Bronchial epithelial cell (primary cell): ENCODE measurements at places on chromosomes 16 and 17. TPM values are rescaled to one million over a fixed set of nuclear protein-coding genes. Genes with fewer than 3 reads are reported as not detected.

TBC1D3K gene
- total RNA-seq: not detected in 2 replicates

ARHGAP44 gene
- total RNA-seq: 0.79 and 1.7 TPM in 2 replicates

RAB26 gene
- total RNA-seq: 0.26 and 0.90 TPM in 2 replicates

AURKB gene
- total RNA-seq: 0.64 and 1.6 TPM in 2 replicates

PLCG2 gene
- 1.8 and 1.9 TPM in 2 replicates for total RNA-seq

NATD1 gene
- total RNA-seq: 0.53 and 0.77 TPM in 2 replicates

HOXB9 gene
- total RNA-seq: not detected in 2 replicates

- no peak for DNase-seq
Observed at GRCh38 chr16:20253825-20254224, 73.5 kb downstream of the GP2 start.

GRCh38 chr17:77457572-77458201 lies 316.9 kb downstream of the SEC14L1 start:
- DNase-seq: no peak

- no peak for DNase-seq
Observed at GRCh38 chr16:57775661-57776469, 26.4 kb downstream of the KIFC3 start.

- DNase-seq: peak; percentile 100
Observed at GRCh38 chr16:30741461-30741914, 6.7 kb upstream of the PHKG2 start.

DNA sequence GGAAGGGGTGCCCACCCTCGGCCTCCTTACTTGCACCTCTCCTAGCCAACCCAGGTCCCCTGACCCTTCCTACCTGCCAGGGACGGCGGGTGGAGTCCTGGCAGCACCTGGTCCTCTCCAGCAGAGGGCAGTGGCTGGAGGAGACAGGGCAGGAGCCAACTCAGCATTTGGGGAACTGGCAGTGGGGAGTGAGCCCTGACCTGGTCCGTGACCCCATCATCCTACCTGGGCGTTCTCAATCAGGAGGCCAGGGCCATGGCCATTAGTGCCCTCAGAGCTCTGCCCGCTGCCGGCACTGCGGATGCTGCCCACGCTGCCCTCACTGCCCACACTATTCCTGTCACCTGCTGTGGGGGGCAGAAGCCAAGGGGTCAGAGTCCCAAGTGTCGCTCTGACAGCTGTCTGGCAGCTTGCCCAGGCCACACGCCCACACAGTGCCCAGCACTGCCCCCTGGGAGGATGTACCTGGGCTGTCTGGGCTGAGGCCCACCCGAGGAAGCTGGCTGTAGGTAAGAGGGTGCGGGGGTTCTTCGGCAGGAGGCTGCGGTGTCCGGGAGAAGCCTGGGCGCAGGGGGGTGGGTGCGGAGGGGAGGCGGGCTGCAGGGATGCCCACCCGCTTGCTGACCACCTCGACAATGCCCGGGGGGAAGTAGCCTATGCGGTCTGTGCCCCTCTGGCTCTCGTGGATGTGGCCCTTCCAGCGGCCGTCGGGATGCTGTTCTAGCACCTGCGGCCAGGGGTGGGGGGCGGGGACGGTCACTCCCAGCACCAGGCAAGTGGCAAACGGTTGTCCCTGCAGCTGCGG lies 10.8 kb downstream of the CASKIN2 start:
- peak; percentile 20 for DNase-seq

- no peak for DNase-seq
Observed at GRCh38 chr16:80573700-80574120, 32.9 kb downstream of the DYNLRB2 start.

DNA sequence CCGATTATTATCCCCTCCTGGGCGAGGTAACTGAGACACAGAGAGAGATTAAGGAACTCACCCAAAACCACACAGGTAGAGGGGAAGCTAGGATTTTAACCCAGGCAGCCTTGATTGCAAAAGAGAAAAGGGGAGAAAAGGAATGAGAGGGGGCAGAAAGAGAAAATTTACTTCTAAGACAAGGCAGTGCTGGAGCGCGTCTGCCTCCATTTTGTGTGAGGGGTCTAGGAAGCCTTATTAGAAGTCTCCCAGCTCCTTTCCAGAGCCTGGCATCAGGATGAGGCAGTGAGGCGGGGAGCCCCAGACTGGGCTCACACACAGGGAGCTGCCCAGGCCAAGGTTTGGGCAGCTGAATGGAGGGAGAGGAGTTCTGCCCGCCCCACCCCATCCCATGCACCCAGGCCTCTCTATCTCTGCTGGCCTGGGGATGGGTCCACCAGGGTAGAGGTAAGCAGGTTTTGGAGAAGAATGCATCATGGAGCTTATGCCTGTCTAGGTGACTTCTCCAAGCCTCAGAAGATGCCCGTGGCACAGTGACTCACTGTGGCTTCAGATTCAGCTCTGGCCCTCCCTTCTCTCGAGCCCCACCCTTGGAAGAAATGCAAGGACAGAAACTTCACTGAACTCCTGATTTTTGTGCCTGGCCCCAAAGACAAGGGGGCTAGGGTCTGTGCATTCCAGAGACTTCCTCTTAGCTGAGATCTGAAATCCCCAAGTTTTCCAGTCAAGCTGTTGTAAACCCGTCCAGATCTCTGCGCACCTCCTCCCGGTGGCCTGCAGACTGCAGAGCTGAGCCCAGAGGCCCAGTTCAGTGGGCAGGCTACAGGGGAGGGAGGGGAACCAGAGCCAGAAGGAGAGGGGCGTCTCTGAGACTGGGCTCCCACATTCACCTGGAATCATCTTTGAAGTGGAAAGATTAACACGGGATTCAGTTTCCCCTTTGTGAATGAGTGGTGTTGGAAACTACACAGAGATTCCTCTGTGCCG lies 95.1 kb upstream of the CDH5 start:
- DNase-seq: peak; percentile 66

GRCh38 chr16:86029131-86029741 lies 130.3 kb downstream of the IRF8 start:
- no peak for DNase-seq

DNA sequence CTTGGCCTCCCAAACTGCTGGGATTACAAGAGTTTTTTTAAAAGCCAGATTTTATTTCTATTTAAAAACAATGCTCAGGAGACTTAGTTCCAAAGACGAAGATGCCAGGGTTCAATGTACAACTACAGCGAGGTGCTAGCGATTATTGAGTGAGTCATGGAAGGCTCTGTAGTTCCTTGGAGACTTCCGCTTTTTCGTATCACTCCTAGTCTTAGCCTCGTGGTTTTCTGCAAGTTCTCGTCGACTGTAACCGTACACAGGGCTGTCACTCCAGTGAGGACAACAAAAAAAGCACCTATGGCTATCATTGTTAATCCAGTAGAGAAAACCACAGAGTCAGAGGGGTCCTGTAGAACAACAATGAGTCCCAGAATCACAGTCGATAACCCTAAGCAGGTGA lies 22.7 kb upstream of the ZC3H7A start:
- DNase-seq: no peak

GRCh38 chr17:51439395-51440229 lies 179.3 kb downstream of the UTP18 start:
- DNase-seq: peak; percentile 69

- no peak for DNase-seq
Observed at GRCh38 chr16:54400261-54400660, 113.7 kb upstream of the IRX3 start.

GRCh38 chr16:2523801-2524231 lies 3.6 kb downstream of the AMDHD2 start:
- DNase-seq: no peak

DNA sequence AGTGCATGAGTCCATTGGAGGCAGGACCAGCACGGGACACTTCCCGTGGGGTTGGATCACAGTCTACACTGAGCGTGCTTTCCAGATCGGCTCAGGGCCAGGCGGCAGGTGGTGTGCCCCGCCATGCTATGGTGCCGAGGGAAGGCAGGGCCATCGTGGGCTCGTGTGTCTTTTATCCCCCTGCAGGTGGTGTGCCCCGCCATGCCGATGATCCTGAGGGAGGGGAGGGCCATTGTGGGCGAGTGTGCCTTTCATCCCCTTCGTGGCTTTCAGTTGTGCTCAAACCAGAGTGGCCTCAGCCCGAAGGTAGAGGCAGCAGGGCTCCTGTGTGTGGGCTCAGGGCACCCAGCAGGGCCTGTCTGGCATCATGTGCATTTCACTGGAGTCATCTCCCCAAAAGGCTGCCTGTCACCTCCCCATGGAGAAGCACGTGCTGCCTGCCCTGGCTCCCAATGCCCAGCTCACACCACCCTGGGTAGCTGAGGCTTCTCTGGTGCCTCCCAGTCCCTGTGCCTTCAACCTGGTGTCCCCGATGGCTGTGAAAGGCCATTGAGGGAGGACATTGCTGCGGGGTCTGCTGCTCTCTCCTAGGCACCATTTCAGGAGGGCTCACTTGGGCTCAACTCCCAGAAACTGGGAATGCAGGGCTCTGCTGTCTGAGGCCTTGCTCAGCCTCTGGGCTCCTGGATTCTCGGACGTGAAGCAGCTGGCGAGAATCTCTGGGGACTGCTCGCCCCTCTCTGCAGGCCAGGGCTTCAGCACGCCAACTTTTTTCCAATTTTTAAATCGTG lies 207.6 kb downstream of the NPIPB11 start:
- no peak for DNase-seq

DNA sequence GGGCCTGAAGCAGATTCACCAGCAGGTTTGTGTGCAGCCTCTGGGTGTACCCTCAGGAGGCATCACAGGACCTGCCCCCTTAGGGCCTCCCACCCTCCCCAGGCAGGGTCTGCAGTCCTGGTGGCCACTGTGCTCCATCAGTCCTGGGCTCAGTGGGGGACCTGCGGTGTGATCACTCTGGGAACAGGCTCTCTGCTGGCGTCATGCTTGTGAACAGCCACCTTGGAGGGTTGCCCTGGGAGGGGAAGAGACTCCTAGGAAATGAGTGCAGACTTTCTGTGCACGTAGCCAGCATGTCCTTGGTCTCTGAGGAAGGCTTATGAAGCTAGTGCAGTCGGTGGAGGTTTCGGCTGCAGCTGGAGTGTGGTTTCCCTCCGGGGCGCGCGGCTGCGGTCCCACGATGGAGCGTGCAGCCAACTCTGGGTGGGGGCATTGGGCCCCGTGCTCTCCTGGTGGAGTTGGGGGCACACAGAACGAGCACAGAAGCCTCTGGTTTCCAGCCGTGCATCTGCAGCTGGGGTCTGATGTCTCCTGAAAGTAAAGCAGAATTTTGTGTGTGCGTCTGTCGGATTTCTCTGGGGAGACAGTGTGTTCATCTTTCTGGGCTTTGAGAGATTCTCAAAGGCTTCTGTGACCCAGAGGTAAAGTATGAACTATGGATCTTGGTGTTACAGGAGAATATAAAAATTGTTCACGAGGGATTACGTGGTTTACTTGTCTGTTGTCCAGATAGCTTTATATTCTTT lies 68.1 kb upstream of the ZNF750 start:
- DNase-seq: no peak

GRCh38 chr16:23110257-23110899 lies 38.9 kb downstream of the USP31 start:
- peak; percentile 87 for DNase-seq

GRCh38 chr17:19935169-19935568 lies 42.5 kb downstream of the AKAP10 start:
- peak; percentile 30 for DNase-seq

- peak; percentile 91 for DNase-seq
Observed at GRCh38 chr17:32621612-32622312, 135.0 kb downstream of the CDK5R1 start.

DNA sequence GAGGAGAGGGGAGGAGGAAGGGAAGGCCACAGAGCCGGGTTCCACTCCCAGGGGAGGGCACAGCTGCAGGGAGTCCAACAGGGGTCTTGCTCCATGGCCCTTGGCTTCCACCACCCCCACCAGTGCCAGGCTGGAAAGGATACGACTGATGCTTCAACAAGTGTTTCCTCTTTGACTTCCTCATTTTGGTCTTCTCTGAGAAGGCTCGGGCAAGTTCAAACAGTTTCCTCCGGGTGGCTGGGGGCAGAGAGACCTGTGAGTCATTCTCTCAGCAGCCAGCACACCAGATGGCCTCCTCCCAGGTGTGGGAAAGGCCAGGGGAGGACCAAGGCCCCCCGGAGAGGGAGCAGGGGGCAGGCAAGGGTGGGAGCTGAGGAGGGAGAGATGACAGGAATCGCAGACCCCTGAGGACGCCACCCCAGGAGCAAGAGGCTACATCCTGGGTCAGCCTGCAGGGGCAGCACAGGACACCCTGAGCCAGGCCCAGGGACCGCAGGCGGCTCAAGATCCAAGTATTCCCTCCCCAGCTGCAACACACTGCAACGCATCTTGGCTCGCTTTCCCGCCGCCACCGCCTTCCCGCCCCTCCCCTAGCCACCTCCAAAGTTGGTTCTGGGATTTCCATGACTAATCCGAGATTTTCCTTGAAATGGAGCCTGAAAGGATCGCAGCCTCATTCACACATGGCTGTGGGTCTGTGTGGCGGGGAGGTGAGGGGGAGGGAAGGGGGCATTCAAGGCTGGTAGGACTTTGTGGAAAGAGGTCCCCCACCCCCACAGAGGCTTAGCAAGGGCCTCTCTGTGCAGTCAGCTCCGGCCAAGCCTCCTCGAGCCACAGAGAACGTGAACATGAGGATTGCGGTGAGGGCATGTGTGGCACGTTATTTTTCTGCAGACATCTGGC lies 18.4 kb upstream of the MRPS23 start:
- peak; percentile 94 for DNase-seq

DNA sequence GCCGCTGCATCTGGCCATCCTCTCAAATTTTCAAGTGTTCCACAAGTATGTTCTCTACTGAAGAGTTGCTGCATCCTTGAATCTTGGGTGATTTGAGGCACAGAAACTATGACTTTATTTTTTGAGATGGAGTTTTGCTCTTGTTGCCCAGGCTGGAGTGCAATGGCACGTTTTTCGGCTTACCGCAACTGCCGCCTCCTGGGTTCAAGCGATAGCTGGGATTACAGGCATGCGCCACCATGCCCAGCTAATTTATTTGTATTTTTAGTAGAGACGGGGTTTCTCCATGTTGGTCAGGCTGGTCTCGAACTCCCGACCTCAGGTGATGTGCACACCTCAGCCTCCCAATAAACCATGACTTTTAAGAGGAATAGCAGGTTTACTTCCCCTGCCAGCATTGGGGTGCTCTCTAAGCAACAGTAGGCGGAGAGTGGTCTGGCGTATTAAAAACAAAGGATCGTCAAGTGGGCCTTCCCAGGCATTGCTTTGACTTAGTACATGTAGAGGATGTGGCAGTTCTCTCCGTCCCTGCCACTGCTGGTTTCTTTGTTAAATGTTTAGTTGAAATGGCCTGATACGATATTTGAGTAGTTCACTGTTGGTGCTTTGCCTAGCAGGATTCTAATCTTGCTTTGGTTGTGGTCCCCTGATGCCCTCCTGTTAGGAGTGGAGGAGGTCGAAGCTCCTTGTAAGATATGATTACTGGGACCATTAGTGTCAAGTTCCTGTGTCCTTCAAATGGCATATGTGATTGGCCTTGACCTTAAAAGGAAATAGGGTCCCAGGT lies 9.5 kb downstream of the PYCARD start:
- DNase-seq: no peak

GRCh38 chr17:7475764-7476422 lies 3.5 kb downstream of the ZBTB4 start:
- peak; percentile 57 for DNase-seq

GRCh38 chr16:80122115-80122514 lies 418.7 kb upstream of the DYNLRB2 start:
- DNase-seq: no peak

- DNase-seq: no peak
Observed at GRCh38 chr16:56894331-56894917, 29.4 kb downstream of the SLC12A3 start.

GRCh38 chr17:75652934-75653549 lies 13.9 kb downstream of the RECQL5 start:
- peak; percentile 31 for DNase-seq

- DNase-seq: peak; percentile 96
Observed at GRCh38 chr17:81328978-81329926, 34.1 kb upstream of the SLC38A10 start.
